T47D (cell line): ENCODE measurements at places on chromosomes 13 and 19.

- no peak for DNase-seq
Observed at GRCh38 chr19:7340959-7341837, 7.5 kb upstream of the ARHGEF18 start.

DNA sequence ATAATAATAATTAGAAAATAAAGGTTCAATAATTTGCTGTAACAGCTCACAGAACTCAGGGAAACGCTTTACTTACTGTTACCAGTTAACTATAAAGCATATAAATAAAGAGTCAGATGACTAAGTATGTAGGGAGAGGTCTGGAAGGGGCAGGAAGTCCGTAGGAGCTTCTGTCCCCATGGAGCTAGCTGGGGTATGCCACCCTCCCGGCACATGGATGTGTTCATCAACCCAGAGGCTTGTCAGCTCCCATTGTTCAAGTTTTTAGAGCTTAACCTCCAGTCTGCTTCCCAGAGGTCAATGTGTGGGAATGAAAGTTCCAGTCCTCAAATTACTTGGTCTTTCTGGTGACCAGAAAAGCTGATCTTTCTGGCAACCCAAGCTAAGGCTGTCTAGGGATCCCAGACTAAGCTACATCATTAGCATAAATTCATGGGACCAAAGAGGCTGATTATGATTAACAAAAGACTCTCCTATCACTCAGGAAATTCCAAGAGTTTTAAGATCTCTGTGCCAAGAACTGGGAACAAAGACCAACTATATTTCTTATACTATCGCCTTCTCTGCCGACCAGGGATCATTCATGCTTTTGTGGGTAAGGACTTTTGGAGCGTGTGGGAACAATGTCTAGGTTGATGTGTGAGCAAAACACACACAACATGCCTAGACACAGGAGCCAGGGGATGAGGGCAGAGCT is 31.7 kb upstream of the ZNF507 start:
- no peak for DNase-seq

DNA sequence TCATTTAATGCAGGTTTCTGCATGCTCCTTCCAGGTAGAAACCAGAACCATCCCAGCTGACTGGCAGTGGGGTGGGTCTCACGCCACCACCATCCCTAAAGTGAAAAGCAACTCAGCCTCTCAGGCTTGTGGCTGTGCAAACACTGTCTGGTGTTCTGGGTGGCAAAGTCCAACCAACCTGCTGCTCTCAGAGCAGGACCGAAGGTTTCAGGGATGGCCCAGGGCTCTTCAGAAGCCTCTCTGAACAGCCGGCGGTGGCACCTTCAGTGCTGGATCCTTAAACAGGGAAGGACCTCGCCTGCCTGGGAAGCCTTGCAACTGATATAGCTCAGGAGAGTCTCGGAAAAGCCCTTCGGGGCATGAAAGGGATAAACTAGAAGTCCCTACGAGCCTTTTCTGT is 100.8 kb downstream of the COL4A1 start:
- no peak for DNase-seq

DNA sequence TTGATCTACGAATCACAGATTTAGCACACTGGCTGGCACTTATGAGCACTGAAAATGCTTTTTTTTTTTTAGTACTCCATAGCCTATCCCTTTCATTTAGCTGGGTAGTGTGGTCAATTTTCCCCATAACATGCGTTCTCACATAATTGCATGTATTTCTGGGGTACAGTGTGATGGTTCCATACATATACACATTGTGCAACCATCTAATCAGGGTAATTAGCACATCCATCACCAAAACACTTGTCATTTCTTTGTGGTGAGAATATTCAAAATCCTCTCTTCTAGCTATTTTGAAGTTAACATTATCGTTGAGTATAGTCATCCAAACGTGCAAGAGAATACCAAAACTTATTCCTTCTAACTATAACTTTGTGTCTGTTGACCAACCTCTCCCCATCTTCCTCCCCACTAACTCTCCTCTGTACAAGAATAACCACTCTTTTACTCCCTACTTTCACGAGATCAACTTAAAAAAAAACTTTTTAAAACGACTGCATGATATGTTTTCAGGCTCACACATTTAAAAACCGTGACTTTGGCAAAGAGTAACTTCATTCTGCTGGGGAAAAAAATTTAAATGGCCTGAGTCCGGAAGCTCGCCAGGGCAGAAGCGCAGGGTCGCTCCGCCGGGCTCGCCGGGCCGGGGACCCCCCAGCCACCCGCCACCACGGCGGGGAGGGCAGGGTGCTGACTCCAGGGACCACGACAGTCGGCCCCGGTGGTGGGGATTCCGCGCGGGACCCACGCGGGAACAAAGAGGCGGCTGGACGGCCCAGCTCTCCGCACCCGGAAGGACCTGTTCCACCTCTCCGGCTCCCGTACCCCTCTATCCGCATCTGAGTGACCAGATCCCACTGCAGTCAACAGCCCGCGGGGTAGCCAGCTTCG is 868 bp upstream of the UBAC2 start:
- no peak for DNase-seq

DNA sequence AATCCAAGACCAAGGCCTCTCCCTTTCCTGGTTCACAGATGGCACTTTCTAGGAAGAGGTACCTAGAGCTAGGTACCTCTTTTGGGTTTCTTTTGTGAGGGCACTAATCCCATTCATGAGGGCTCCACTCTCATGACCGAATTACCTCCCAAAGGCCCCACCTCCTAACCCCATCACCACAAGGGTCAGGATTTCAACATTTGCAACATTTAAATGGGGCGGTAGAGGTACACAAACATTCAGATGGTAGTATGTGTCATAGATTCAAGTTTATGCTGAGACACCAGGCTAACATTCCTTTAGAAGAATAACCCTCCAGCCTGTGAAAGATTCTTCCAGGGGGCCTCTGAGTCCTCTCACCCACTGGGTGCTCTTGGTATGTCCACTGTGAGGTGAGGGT is 116.3 kb downstream of the FOXO1 start:
- no peak for DNase-seq

DNA sequence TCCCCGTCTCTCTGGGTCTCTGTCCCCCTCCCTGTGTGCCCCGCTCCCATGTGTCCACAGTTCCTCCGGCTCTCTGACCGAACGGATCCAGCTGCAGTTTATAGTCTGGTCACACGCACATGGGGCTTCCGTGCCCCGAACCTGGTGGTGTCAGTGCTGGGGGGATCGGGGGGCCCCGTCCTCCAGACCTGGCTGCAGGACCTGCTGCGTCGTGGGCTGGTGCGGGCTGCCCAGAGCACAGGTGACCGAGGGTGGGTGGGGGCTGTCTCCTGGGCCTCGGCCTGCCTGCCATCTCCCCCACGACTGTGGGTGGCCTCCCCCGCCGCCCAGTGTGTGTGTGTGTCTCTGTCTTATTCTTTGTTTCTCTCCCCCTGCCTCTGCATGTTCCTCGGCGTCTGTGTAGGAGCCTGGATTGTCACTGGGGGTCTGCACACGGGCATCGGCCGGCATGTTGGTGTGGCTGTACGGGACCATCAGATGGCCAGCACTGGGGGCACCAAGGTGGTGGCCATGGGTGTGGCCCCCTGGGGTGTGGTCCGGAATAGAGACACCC is 10.3 kb downstream of the TRPM4 start:
- no peak for DNase-seq

- no peak for DNase-seq
Observed at GRCh38 chr13:41398494-41399170, 58.7 kb upstream of the RGCC start.

- peak; percentile 44 for DNase-seq
Observed at GRCh38 chr19:13873834-13874515, 3.0 kb upstream of the NANOS3 start.

- no peak for DNase-seq
Observed at GRCh38 chr19:35619290-35619923, 6.9 kb downstream of the HAUS5 start.

- DNase-seq: no peak
Observed at GRCh38 chr19:41545547-41545946, 30.4 kb upstream of the CEACAM21 start.

- no peak for DNase-seq
Observed at GRCh38 chr13:85976242-85976641, 177.0 kb upstream of the SLITRK6 start.

DNA sequence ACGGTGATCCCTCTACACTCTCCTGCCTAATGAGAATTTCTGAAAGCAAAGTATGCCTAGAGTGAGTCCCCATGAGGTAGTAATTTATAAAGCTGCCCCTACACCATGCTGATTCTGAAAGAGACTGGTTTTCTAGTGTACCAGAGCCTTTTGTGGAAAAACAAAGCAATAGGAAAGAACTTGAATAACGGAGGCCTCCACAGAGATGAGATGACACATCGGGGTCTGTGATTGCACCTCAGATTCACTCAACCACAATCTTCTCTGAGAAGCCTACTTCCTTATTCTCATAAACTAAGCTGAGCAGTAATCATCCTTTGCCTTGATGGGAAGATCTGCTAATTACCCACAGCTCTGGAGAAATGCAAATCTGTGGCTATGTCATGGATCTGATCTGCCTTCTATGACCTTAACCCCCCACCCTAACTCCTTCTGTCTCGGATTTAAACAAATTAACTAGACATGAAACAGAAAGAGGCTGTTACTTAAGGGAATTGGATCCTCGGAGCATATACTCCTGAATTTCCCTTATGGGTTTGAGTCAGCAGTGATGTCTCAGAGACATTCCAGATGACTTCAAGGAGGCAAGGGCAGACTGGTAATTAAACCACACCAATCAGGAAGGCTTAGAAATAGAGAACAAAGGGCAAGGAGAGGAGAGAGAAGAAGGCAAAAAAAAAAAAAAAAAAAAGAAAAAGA is 128.0 kb downstream of the DCT start:
- DNase-seq: no peak

- DNase-seq: no peak
Observed at GRCh38 chr13:27678306-27679040, 56.8 kb downstream of the POLR1D start.

DNA sequence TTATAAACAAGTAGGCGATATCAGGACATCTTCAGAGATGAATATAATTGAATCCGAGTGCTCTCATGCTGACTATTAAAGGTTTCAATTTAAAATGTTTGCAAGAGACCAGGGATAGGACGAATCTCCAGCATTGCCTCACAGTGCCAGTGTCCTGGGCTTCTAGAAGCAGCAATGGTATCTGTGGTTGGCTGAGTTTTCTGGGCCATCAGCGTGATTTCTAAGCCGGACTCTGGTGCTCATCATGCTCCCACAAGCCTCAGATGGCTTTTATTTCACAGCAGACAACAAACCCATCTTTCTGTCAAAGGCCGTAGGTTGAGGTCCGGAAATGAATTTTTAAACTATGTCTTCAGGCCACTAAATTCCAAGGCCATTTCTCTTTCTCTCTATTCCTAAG is 187.7 kb downstream of the FOXO1 start:
- DNase-seq: no peak

- DNase-seq: no peak
Observed at GRCh38 chr13:78015782-78016181, 97.2 kb upstream of the EDNRB start.

DNA sequence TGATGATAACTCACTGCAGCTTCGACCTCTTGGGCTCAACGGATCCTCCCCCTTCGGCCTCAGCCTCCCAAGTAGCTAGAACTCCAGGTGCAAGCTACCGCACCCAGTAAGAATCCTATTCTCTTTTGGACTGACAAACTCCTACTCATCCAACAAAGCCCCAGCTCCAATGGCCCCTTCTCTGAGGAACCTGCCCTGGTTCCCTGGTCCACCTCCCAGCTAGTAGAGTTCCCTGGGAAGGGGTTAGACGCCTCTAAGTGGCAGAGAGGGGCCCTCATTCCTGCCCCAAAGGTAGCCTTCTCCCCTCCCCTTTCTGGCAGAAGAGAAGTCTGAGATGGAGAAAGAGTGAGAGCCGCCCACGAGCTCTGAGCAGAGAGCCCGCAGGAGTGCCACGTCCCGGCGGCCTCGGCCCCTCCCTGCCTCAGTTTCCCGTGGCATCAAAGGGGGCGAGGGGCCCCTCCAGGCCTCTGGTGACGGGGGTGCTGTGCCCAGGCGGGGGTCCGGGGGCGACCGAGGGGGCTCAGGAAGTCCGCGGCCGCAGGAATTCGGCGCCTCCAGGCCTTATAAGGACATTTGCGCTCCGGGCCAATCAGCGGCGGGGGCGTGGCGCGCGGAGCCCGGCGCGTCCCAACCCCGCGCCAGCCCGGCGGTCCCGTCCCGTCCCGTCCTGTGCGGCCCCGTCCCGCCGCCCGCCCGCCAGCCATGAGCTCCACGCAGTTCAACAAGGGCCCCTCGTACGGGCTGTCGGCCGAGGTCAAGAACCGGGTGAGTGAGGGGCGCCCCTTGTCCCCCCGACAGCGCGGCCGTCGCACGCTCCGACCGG is at the start of gene CNN2:
Gene CNN2, plus strand, starts transcription at position 649 of the 823 bp plus-strand sequence. Its CDS starts 54 bp downstream, at position 703.
- peak; percentile 86 for DNase-seq

DNA sequence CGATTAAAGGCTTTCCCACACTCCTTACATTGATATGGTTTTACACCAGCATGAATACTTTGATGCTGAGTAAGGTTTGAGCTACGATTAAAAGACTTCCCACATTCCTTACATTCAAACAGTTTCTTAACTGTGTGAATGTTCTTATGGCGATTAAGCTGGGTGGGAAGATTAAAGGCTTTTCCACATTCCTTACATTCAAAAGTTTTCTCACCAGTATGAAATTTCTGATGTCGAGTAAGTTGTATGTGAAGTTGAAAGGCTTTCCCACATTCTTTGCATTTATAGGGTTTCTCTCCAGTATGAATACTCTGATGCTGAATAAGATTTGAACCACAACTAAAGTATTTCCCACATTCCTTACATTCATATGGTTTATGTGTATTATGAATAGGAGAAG is 20.0 kb downstream of the ZNF780B start:
- DNase-seq: no peak

DNA sequence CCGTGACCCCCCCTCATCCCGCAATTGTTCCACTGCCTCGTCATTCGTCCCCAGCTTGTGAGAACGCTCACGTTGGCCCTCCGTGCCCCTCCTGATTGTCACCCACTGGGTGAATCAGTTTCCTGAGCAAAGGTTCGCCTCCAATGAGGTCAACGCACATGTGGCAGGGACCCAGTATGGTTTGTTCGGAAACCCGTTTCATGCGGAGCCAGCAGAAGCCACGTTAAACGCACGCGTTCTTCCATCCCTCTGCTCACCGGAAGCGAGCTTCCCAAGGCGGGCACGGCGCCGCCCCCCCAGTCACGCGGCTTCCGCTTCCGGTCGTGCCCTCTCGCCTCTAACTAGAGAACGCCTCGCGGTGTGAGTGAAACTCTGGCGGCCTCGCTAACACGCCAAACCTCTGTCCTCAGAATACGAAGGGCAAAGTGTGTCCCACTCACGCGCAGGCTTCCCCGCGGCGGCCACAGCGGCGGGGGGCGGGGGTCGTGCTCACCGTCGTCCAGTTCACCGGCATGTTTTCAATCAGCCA is 18.0 kb upstream of the CFAP97D2 start:
- DNase-seq: no peak

DNA sequence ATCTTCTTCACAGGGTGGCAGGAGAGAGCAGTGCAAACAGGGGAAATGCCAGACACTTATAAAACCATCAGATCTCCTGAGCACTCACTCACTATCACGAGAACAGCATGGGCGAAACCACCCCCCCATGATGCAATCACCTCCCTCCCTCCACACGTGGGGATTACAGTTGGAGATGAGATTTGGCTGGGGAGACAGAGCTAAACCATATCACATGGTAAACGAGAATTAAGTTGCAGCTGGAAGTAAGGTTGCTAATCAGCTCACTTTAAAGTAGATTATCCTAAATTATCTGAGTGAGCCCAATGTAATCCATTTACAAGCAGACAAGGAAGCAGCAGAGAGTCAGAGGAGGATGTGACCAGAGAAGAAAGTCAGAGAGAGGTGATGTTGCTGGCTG is 102.2 kb upstream of the IPO5 start:
- no peak for DNase-seq

GRCh38 chr13:99044764-99045163 is 66.9 kb upstream of the DOCK9 start:
- DNase-seq: no peak

GRCh38 chr19:9941231-9941630 is 4.9 kb upstream of the OLFM2 start:
- no peak for DNase-seq
